NCI-H460 (cell line): ENCODE measurements at places on chromosomes 16 and 17.

- peak; percentile 94 for DNase-seq
Measured at GRCh38 chr16:57447186-57447962, at the start of the genes CIAPIN1 and COQ9. Gene CIAPIN1 (minus strand): TSS chr16:57447385. CDS start chr16:57440928, 6,457 bp downstream. Gene COQ9 (plus strand): TSS chr16:57447479. CDS start chr16:57447506, 27 bp downstream.

GRCh38 chr17:82012640-82013295 is 9.9 kb downstream of the CENPX start:
- DNase-seq, result no peak

DNA sequence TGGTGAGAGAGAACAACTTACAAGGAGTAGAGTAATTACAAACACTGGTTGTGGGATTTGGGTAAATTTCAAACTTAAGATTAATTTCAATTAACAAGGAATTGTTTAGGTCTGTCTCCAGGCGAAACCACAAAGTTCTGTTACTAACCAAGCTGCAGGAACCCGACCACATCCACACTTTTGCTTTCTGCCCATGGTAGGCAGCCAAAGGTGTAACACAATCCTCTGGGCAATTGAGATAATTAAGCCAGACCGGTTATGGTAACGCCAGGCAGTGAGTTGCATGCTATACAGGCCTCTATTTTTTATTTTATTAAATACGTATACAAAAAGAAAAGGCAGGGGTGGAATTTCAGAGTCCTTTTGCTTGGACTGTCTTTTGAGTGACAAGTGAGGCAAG is 12.0 kb downstream of the KCNJ2 start:
- no peak for DNase-seq

GRCh38 chr17:65527381-65527780 is 34.1 kb downstream of the AXIN2 start:
- DNase-seq, result no peak

GRCh38 chr17:45739786-45740185 is 44.3 kb upstream of the CRHR1 start:
- no peak for DNase-seq

GRCh38 chr17:17351901-17352781 is 49.0 kb downstream of the NT5M start:
- DNase-seq, result no peak

DNA sequence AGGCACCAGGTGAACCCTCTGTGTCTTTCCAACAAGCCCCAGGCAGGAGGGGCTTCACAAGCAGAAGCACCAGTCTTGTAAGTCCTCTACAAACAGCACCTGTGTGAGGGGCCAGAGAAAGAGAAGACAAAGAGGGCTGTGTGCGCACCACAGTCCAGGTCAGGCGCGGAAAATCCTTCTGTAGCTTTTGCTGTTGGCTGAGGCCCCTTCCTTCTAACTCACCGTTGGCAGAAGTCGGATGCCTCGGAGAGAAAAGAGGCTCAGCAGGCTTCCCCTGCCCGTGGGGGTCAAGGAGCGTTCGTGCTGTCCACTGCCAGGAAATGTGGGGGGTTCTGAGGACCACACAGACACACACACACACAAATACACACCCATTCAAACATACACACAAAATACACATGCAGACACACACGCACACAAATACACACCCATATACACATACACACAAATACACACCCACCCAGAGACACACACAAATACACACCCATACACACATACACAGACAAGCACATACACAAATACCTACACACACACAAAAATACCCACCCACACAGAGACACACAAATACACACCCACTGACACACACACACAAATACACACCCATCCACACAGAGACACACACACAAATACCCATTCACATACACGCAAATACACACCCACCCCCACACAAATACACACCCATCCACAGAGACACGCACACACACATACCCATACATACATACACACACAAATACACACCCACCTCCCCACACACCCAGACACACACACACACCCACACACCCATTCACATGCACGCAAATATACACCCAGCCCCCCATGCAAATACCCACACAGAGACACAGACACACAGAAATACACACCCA is 6.8 kb downstream of the ZG16B start:
- DNase-seq, result no peak

GRCh38 chr16:50246299-50247122 is 19.8 kb upstream of the ADCY7 start:
- no peak for DNase-seq

DNA sequence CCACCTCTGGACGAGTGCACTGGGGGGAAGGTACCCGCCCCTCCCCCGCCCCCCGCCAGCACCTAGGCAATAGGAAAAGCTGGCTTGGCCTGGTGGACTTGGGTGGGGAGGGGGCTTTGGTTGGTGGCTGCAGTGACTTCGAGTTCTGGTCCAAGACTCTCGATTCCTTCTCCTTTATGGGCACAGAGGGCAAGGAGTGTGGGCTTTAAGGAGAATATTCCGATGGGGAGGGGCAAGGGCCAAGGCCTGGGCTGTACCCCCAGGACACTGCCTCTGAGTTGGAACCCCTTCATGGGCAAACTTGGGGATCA is 409 bp downstream of the ACSF2 start:
- no peak for DNase-seq

GRCh38 chr17:28702026-28702751 is 9.5 kb downstream of the PROCA1 start:
- no peak for DNase-seq

GRCh38 chr17:49402706-49403105 is 12.0 kb downstream of the PHB1 start:
- DNase-seq, result no peak

DNA sequence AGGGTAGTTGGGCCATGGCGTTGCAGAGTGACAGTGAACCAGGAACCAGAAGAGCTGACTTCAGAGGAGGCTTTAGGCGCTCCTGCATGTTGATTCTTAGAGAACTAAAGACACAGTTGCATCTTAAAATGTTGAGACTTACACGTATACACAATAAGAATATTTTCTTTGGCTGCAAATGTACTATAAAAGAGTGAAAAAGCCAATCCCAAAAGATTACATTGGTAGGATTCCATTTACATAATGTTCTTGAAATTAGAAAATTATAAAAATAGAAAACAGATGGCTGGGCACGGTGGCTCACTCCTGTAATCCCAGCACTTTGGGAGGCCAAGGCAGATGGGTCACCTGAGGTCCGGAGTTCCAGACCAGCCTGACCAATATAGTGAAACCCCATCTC is 738.8 kb downstream of the WWOX start:
- DNase-seq, result no peak

- no peak for DNase-seq
Measured at GRCh38 chr16:52618753-52619497, 72.0 kb upstream of the TOX3 start.

GRCh38 chr16:54289242-54289944 is 2.8 kb upstream of the IRX3 start:
- DNase-seq, result no peak

GRCh38 chr17:56903560-56903959 is 10.3 kb downstream of the TRIM25 start:
- DNase-seq, result no peak

DNA sequence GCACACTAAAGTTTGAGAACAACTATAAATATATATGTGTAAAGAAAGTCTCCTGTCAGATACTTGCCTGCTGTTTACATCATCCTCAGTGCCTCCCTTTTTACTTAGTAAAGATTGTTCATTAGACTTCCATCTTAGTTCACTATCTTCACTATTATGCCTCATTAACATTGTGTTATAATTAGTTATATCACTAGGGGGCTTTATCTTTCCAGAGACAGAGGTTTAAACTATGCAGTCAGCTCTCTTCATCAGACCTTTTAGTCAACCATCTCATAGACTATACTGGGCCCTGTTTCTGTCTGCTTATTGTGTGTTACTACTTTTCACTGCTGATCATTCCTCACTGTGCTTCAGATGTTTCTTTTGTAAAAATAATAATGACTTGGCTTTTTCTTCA is 630.8 kb upstream of the KIF2B start:
- DNase-seq, result no peak

- no peak for DNase-seq
Measured at GRCh38 chr16:69703638-69704037, 22.7 kb downstream of the NQO1 start.

- DNase-seq, result peak; percentile 76
Measured at GRCh38 chr17:17837380-17837821, 615 bp upstream of the SREBF1 start.

GRCh38 chr17:76499267-76499667 is 2.0 kb downstream of the RHBDF2 start:
- no peak for DNase-seq

DNA sequence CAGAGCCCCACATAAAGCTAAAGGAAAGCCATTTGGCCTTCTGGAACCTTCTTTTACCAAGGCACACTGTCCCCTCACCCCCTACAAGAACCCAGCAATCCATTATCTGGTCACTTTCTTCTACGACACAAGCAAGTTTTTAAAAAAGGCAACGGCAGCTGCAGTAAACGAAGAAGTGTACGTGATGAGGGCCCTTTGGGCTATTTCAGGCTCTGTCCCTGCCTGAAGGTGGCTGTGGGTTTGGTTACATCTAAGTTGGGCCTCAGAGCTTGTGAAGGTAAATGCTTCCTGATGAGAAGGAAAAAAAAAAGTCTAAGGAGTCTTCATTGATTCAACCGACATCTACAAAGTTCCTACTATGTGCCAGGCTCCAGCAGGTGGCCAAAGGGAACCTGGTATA is 35.4 kb downstream of the XYLT1 start:
- DNase-seq, result no peak

DNA sequence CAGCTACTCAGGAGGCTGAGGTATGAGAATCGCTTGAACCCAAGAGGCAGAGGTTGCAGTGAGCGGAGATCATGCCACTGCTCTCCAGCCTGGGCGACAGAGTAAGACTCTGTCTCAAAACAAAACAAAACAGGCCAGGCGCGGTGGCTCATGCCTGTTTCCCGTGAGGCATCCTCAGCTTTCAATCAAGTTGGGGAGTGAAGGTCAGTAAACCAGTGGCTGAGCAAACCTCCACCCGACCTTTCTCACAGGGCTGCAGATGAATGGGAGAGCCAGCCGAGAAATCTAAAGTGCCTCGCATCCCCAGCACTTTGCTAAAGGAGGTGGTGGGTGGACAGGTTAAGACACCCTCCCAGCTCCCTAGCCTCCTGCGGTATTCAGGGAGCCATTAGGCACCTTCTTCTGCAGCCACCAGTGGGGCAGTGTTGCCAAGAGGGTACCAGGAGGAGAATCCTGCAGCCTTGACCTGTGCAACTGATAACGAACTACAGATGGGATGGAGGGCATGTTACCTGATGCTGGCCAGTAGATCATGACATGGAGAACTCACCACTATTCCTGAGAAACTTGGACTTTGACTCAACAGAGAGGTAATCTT is 59.0 kb downstream of the KPNA2 start:
- DNase-seq, result no peak
